ENCODE measurements at places on chromosomes 5 and 9. TPM values are rescaled to one million over a fixed set of nuclear protein-coding genes. Genes with fewer than 3 reads are reported as not detected.

DNA sequence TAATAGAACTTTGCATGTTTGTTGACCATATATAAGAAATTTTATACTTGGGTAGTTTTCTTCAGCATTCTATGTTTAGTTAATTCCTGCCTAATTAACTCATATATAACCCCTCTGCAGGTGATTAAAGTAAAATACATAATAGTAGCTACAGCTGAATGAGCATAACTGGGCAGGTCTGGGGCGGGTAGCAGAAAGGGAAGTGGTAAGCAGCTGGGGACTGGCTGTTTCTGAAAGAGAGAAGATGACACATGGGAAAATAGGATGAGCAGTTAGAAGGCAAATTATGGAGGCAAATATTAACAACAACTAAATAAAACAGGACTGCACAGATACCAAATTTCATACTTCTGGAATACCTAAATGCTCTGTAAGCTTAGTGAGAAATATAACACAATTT is 128.1 kb downstream of the CPLANE1 start:
- H3K4me1 ChIP-seq = no peaks in the 10 kb centered on the region
- H3K27me3 ChIP-seq = no peaks in the 10 kb centered on the region
- H3K36me3 ChIP-seq = peaks cover 63% of the 10 kb centered on the region
- H3K27ac ChIP-seq = no peak overlapping the region

- no peaks in the 10 kb centered on the region for H3K27me3 ChIP-seq
- H3K27ac ChIP-seq = no peak overlapping the region
- peaks cover 11% of the 10 kb centered on the region for H3K36me3 ChIP-seq
- no peak for DNase-seq
These were observed 5.8 kb downstream of the MACROH2A1 start for GRCh38 chr5:135393229-135393628.

FAM221B gene
- total RNA-seq = not detected

DNA sequence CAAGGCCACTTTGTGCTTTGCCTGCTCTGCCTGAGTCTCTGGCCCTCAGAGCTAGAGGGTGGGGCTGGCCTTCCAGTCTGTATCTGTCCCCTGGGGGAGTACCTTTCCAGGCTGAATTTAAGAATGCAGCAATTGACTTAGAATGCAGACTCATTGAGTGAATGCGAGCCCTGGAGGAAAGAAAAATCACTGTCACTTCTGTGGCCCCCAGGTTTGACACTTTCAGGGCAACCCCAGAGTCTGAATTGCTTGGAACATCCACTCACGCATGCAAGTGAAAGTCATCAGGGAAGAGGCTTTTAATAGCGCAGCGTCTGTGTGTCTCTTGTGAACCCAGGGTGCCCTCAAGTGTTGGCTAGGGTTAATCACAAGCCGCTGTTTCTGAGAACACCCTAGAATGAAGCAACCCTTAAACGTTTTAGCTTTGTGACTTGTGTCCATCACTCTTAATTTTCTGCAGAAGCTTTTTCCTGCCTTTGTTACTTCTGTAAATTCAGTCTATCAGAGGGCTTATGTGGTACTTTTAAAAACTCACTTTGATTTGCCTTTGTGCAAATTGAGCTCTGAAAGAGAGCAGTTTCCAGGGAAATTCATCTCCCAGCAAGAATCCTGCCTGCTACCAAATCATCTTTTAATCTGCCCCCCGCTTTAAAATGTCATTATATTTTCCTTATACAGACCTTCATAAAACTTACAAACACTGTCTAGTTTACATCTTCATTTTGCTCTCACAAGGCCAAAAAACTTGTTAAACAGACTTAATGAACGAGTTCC is 146.8 kb upstream of the IQGAP2 start:
- DNase-seq = no peak
- H3K27me3 ChIP-seq = no peaks in the 10 kb centered on the region
- H3K36me3 ChIP-seq = no peaks in the 10 kb centered on the region
- H3K4me1 ChIP-seq = peaks cover 9% of the 10 kb centered on the region

PDE6A gene
- 1.1 TPM for total RNA-seq

- DNase-seq = peak; percentile 27
- no peak overlapping the region for H3K27ac ChIP-seq
- H3K4me3 ChIP-seq = no peak overlapping the region
- no peaks in the 10 kb centered on the region for H3K27me3 ChIP-seq
These were observed 67.8 kb downstream of the ZNF354C start for GRCh38 chr5:179128041-179128365.

KCNN2 gene
- total RNA-seq = 1.4 TPM

DNA sequence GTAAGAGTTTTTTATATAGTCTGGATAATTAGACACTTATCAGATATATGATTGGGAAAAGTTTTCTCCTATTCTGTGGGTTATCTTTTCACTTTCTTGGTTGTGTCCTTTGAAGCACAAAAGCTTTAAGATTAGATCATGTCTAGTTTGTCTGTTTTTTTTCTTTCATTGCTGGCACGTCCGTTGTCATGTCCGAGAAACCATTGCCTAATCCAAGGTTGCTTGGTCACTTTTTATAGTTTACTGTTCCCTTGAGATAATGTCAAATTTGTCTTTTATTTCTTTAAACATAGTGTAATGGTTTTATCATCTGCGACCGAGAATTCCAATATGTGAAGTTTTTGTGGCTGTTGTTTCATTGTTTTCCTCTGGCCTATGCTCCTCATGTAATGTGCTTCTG is 28.8 kb downstream of the GARNL3 start:
- no peaks in the 10 kb centered on the region for H3K36me3 ChIP-seq
- peak overlapping the region; percentile 52 for H3K27ac ChIP-seq
- H3K27me3 ChIP-seq = no peaks in the 10 kb centered on the region
- H3K4me1 ChIP-seq = peaks cover 18% of the 10 kb centered on the region

GRCh38 chr5:132204371-132205135 is 23.1 kb downstream of the P4HA2 start:
- no peaks in the 10 kb centered on the region for H3K4me1 ChIP-seq
- no peak overlapping the region for H3K4me3 ChIP-seq
- peak; percentile 47 for DNase-seq
- peaks cover 54% of the 10 kb centered on the region for H3K36me3 ChIP-seq
- H3K27ac ChIP-seq = no peak overlapping the region

- H3K27me3 ChIP-seq = no peaks in the 10 kb centered on the region
- no peak for DNase-seq
- H3K27ac ChIP-seq = no peak overlapping the region
- no peaks in the 10 kb centered on the region for H3K4me1 ChIP-seq
- no peaks in the 10 kb centered on the region for H3K36me3 ChIP-seq
- H3K4me3 ChIP-seq = no peak overlapping the region
These were observed 69.6 kb downstream of the ADAMTSL1 start for GRCh38 chr9:18543406-18544192.

Data from suprapubic skin (tissue), 4 donors.